Hematopoietic multipotent progenitor cell treated with erythropoietin and hydrocortisone succinate and interleukin-3 and kit ligand, for 6 days (in vitro differentiated cells): ENCODE measurements at places on chromosomes 7 and 10.

DNA sequence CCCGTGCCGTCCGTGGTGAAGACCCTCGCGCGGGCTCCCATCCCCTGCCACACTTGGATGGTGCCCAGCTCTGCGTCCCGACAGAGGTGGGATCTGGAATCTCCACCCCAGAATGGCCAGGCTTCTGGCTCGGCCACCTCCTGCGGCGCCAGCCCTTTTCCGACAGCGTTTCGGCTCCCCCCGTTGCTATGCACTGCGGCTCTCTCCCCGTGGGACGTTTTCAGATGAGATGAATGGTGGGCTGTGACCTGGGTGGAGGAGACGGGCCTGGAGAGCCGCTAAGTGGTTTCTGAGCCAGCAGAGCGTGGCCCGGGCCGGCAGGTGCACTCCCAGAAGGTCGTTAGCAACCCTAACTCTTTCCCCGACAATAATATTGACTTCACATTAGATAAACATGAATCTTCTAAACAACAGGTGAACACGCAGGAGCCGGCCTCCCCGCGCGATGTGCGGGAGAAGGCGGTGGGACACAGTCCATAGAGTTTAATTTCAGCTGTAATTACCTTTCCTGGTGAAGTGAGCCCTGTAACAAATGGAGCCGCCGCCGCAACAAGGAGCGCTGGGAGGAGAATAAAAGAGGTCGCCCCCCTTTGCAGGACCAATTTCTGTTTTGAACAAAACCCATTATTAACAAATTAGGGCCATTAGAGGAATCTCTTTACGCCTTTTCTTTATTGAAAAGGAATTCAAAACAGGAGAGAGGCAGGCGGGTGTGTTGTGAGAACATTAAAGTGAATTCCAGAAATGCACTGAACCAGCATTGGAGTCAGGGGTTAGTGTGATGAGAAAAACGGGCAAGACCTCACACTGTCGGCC, 294.3 kb upstream of the PFKP start:
- DNase-seq: no peak

- DNase-seq: peak; percentile 95
Observed at GRCh38 chr7:39589323-39590111, 23.3 kb downstream of the YAE1 start.

- no peak for DNase-seq
Observed at GRCh38 chr10:11285171-11285570, 267.5 kb downstream of the CELF2 start.

- no peak for DNase-seq
Observed at GRCh38 chr10:112332022-112332421, 41.9 kb upstream of the ACSL5 start.

- DNase-seq: no peak
Observed at GRCh38 chr7:30674876-30675275, 7.4 kb downstream of the CRHR2 start.

DNA sequence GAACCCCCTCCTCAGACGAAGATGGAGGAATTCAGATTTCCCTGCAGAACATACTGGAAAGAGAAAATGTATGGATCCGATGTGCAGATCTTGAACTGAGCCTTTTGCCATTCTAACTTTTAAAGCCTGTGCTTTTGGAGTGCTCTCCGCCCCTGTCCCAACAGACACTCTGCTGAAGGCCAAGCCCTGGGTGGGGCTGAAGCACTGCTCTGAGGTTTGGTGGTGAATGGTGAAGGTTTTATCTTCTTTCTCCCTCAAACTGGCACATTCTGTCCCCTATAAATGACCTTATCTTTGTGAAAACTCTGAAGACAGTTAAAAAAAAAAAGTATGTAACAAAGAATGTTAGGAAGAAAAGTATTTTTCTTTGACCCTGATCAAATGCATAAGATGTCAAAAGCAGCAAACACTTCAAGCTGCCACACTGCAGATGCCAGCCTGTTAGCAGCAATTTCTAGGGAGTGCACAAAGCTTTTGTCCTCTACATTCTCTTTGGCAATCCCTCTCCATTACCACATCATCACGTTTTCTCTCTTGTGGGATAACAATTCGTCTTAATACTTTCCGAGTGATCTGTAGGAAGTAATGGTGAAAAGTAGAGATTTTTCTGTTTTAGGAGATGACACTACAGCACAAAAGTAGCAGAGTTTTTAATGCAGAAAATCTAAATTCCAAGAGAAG, 137.3 kb upstream of the CCDC6 start:
- peak; percentile 90 for DNase-seq
